Stimulated activated CD4-positive, alpha-beta T cell treated with anti-CD3 and anti-CD28 coated beads, TNF-alpha, amount 100 ng/mL, for 1 hour (primary cell): ENCODE measurements at places on chromosomes 4 and X.

GRCh38 chr4:42452823-42453222, 55.5 kb downstream of the SHISA3 start:
- DNase-seq: no peak

DNA sequence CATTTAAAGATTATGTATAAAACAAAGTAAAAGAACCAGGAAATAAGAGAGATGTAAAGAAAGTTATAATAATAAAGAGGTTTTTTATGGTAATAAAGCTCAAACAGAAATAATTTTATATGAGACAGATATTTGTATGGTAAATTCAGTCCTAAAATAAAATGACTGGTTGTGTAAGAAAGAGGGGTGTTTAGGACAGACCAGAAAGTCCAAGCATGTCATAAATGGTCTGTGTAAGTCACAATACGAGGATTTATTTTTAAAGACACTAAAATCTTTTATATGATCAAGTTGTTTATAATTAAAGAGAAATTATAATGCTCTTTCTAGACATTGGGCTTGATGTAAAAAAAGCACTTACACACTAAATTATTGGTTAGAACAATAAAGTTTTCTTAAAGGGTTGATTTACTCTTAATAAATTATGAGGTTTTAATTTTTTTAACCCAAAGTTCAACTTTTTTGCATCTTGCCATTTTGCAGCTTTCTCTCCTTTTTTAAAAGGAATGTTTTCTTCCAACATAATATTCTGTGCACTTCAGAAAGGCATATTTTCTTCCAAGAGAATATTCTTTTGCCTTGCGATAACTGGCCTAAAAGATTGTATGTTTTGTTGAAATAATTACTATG, 61.9 kb upstream of the TCEAL2 start:
- DNase-seq: no peak

DNA sequence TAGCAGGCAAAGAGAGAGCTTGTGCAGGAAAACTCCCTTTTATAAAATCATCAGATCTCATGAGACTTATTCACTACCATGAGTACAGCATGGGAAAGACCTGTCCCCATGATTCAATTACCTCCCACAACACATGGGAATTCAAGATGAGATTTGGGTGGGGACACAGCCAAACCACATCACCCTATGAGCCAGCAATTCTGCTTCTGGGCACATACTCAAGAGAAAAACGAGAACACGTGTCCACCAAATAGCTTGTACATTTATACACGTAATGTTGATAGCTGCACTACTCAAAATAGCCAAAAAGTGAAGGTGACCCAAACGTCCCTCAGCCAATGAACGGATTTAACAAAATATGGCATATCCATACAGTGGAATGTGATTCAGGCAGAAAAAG, 94.5 kb upstream of the DHRSX start:
- DNase-seq: no peak

DNA sequence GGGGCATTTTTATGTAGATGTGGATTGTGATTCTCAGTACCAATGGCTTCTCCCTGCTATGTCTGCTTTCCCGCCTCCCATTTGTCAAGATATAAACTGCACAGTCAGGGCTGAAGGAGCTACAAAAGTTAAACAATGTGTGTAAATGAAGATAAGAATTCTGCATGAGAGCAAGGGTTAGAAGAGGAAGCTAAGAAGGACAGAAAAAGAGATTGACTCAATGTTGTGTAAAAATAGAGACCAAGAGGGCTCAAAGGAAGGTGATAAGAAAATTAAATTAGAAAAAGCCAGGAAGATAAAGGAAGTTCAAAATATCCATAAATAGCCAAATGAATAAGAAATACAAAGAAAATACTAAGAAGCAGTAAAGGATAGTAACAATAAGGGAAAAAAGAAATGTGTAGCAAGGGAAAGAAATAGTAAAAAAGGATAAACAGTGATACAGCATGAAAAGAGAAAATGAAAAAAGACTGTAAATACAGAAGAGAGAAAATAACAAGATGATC, 82.5 kb downstream of the AMELX start:
- no peak for DNase-seq

- no peak for DNase-seq
Measured at GRCh38 chrX:54633641-54634040, 103.6 kb downstream of the GNL3L start.

GRCh38 chrX:115504167-115504566, 56.8 kb upstream of the PLS3 start:
- no peak for DNase-seq

GRCh38 chrX:77514177-77514576, 67.0 kb downstream of the FGF16 start:
- DNase-seq: no peak

DNA sequence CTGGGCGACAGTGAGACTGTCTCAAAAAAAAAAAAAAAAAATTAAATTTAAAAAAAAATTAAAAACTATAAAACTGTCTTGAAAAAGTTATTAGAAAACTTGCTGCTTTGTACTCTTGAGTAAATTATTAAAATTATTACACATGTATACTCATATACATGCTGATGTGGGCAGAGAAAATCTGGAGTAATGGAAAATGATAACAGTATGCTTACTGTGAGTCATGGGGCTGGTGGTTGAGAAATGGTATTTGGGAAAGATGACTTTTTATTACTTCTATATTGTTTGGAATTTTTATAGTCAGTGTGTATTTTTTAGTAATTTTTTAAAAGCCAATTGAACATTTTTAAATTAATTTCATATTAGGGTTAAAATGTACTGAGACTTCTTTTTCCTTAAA, 7.5 kb downstream of the YY2 start:
- DNase-seq: no peak

DNA sequence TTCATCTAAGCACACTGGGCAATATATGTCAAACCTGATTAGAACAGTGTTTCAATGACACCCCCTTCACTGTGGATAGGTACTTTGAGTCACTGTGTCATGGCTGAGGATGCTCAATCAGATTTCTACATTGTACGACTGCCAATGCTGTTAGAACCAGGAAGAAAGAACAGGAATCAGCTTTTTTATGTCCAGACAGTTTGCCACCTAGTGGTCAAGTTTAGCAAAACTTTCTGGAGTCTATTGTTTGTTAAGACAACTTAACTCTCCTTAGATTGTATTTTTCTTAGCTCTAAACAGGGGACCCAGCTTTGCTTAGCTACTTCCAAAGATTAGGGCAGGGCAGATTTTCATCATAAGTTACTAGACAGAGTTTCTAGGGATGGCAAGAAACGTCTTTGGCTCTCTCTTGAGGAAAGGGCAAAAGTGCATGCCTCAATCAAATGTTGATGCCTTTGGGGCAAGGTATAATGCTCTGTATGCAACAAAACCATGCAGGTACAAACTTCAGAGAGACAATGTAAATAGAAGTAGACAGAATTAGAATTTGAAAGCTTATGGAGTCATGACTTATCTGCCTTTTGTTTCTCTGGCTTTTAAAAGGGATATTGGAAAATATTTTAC, 40.5 kb upstream of the BMP3 start:
- DNase-seq: no peak

- DNase-seq: no peak
Measured at GRCh38 chrX:19121898-19122640, at the start of gene ADGRG2. Gene ADGRG2 (minus strand): TSS chrX:19122468. CDS start chrX:19068834, 53,634 bp downstream.

DNA sequence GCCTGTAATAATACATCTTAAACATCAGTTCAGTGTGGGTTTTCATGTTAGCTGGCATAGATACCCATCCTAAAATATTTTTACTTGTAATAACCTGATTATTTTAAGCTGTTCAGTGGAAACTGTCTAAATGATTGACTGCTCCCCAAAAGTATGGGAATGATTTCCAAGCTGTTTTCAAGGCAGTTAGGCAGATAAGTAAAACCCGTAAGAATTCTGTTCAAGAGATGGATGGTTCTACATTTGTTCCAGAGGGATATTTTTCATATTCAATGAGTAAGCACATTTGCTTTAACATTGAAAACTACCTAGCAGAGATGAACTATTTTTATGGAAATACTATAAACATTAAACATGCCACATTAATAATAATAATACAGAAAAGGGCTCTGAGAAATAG, 161.1 kb downstream of the UNC5C start:
- no peak for DNase-seq

GRCh38 chr4:15901998-15902397, 36.5 kb downstream of the FGFBP1 start:
- no peak for DNase-seq

- no peak for DNase-seq
Measured at GRCh38 chr4:56684320-56685050, 3.4 kb upstream of the HOPX start.

DNA sequence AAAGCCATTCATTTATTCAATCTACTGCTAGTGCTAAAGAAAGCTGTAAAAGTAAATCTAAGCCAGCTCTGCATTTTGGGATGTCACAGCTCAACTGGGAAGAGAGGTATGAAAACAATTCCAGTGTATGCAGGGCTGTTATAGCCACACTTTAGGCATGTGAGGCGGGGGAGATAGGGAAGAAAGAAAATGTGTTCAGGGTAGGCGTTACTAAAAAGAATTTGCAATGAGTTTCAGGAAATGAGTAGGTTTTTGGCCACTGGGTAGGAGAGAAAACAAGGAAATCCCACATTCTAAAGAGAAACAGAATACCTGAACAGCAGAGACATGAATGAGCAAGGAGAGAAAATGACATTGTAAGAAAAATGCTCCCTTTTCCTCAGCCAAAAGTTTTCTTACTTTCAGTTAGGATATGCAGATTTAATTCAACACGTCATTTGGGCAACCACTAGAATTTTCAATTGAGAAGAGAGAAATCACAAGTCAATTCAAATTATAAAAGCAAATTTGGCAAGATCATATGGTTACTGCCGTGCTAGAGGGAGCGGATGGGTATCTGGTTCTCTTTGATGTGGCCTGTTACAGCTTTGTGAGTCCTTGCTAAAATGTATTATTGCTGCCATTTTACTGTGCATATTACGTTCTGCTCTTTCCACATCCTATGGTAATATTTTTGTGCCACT, 226.3 kb downstream of the KCNIP4 start:
- DNase-seq: no peak

- no peak for DNase-seq
Measured at GRCh38 chr4:169818063-169818679, 60.4 kb upstream of the HPF1 start.
